Fibroblast of the conjunctiva (primary cell): ENCODE measurements at places on chromosomes 7 and 10.
A peak's percentile ranks its signal among the peaks of the same experiment; 100 is the strongest.

- DNase-seq = no peak
Measured at GRCh38 chr10:81027223-81027622, 489.5 kb downstream of the SH2D4B start.

- peak; percentile 43 for DNase-seq
Measured at GRCh38 chr10:125392154-125392553, 231.8 kb upstream of the CTBP2 start.

- peak; percentile 54 for DNase-seq
Measured at GRCh38 chr10:103685880-103686669, 169.3 kb downstream of the SH3PXD2A start.

DNA sequence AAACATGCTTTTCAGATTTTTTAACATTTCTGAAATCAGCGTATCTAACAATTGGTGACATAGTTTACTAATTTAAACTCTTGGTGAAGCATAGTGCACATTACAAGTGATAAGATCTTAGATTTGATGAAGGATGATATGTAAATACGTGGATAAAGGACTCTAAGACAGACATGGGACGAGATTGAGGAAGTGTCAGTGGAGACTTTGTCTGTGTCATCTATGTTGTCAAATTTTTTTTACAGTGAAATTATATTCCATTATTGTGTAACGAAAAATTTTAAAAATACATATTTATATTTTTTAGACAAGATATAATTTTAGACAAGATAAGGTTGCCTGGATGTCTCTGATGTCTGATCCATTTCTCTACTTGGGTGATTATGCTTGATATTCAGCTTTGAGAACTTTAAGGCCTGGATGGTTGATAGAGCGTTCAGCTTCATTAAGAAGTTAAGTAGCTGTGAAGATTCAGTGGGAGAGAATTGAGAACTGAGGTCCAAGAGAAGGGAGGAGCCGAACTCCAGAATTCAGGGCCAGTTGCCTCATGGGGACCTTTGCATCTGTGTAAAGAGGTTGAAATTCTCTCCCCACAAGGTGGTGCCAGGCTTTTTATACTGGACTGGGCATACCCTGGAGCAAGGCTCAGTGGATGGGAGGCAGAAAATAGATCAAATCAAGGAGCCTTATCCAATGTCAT is 62.7 kb downstream of the KAT6B start:
- DNase-seq = no peak

DNA sequence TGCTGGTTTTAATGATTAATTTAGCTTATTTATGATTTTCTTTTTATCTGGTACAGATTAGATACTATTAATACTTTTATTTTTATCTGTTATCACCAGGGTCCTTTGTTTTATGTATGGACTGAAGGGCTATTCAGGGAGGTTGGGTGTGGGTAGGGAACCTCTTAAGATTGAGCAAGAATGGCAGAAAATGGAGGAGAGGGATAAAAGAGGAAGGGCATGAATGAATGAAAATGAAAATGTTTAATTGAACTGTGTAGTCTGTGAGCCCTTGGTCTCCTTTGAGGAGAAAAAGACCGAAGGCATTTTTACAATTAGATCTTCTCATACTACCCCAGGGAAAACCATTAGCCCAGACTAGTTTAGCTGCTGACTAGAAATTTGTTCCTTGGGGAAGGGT is 93.1 kb downstream of the CDK14 start:
- no peak for DNase-seq

GRCh38 chr10:839550-840205 is 91.8 kb downstream of the LARP4B start:
- DNase-seq = no peak

DNA sequence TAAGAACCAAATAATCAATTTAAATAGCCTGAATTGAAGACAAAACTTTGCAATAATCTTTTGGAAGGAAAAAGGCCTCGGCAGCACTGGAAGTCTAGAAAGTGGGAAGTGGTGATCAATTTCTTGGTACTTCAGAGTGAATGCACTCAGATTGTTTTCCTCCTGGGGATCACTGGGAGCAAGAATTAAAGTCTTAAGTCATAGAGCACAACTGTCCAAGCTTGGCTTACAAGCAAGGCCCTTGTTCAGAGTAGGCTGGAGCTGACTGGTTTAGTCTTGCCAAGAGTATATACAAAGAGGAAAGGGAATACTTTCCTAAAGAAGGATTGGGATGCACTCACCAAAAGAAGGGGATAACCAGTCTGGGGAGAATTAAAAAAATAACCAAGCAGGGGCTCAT is 637.1 kb downstream of the CCSER2 start:
- DNase-seq = no peak

- DNase-seq = no peak
Measured at GRCh38 chr10:86064931-86065662, 301.5 kb downstream of the GRID1 start.

DNA sequence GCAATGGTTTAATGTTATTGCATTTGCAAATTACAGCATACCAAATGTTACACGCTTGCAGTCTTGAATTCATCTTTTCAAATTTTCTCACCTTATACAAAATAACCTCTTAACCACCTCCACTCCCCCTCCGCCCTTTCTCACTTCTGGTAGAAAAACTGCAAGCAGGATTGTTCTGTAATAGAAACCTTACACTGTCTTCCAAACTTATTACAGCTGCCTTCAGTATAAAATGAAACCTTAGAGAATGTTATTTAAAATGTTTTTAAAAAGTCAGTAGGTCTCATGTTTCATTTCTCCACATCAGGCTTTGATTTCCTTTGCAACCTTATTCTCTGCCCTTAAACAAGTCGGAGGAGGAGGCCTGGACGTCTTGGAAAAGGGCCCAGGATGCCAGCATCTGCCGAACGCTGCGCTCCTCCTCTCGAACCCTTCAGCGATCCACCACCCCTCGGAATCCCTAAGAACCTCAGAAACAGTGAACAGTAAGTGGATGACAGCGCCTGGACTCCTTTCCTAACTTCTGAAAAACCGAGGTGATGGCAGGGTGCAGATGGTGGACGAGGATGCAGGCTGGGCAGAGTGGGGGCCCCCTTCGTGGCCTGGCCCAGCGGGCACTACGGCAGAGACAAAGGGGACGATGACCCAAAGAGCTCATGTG is 74.0 kb downstream of the FGFR2 start:
- peak; percentile 60 for DNase-seq

- DNase-seq = peak; percentile 9
Measured at GRCh38 chr10:133292919-133293809, 15.5 kb downstream of the TUBGCP2 start.

GRCh38 chr10:80390740-80391139 is 17.6 kb upstream of the PRXL2A start:
- DNase-seq = no peak
